Astrocyte of the cerebellum (primary cell): ENCODE measurements at places on chromosomes 1 and 21.

DNA sequence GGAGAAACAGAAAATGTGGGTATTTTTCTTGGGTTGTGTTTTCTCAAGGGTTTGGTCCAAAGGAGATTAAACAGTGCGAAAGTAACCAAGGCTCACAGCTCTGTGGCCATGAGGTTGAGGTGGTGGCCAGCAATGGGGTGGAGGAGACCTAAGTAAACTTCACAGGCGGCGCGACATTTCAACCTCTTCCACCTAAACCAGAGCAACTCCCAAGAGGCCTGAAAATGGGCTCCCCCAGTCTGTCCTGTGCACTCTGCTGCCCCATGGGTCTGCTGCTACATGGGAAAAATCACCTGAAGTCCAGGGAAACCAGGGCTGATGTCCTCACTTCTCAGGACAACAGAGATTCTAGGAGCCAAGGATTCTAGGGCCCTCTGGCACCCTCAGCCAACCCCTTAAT is 12.4 kb downstream of the CELF3 start:
- DNase-seq: no peak

GRCh38 chr21:42850866-42851391 is 28.4 kb downstream of the WDR4 start:
- no peak for DNase-seq

DNA sequence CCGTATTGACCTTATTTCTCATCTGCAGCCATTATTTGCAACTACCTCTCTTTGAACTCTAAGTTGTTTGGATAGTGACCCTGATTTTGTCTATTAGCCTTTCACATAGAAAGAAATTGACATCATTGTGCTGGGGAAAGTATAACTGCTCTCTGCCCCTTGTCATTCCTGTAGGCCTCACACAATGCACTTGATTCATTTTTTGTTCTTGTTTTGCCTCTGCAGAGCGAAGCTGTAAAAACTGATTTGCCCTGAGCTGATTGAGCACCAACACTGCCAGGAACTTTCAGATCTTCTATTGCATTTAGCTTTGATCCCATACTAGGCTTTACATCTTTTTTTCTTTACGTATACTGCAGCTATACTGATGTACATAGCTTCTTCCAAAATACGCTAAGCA is 167.2 kb upstream of the PTBP2 start:
- no peak for DNase-seq

DNA sequence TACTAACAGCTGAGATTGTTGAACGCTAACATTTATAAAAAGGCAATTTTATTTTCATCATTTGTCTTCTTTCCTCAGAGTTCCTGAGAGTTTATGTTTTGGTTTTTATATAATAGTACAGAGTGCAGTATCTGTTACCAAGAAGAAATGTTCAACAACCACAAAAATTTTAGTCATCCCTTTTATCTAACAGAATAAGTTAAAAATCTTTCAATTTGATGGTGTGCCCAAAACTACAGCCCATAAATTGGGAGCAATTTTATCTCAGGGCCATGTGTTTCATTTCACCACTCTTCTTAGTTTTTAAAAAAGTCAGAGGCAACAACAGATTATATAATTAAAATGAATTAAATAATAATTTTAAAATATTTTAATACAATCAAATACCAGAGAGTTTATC is 37.1 kb downstream of the NEXN start:
- DNase-seq: peak; percentile 37

DNA sequence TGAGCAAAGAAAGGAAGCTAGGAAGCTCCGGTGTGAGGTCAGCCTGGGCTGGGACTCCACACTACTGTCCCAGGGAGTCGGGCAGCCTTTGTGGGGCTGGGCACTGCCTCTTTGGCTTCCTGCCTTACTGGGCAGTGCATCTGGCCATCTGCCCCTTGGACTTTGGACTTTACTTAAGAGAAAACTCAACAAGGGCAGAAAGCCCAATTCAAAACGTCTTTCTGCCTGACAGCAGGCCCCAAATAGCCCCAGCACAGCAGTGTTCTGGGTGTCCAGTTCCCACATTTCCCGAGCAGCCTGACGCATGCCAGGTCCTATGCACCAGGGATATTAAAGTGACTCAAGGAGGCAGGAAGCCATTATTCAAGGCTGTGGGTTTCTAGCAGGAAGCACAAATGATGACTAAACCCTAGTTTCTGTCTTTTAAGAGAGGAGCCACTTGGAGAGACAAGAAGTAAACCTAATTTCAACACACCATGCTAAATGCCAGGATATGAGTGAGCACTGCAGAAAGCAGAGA is 37.9 kb upstream of the EDEM3 start:
- DNase-seq: peak; percentile 90

DNA sequence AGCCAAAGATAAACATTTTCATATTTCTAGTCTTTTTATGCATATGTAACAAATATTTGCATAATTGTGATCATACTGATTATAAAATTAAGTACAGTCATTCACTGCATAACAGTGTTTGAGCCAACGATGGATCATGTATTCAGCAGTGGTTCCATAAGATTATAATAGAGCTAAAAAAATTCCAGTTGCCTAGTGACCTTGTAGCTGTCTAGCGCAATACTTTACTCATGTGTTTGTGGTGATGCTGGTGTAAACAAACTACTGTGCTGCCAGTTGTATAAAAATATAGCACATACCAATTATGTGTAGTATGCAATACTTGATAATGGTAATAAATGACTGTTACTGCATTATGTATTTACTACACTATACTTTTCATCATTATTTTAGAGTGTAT is 2.1 kb upstream of the S100A10 start:
- DNase-seq: no peak

- no peak for DNase-seq
Observed at GRCh38 chr1:32406629-32407111, 12.4 kb upstream of the BSDC1 start.

DNA sequence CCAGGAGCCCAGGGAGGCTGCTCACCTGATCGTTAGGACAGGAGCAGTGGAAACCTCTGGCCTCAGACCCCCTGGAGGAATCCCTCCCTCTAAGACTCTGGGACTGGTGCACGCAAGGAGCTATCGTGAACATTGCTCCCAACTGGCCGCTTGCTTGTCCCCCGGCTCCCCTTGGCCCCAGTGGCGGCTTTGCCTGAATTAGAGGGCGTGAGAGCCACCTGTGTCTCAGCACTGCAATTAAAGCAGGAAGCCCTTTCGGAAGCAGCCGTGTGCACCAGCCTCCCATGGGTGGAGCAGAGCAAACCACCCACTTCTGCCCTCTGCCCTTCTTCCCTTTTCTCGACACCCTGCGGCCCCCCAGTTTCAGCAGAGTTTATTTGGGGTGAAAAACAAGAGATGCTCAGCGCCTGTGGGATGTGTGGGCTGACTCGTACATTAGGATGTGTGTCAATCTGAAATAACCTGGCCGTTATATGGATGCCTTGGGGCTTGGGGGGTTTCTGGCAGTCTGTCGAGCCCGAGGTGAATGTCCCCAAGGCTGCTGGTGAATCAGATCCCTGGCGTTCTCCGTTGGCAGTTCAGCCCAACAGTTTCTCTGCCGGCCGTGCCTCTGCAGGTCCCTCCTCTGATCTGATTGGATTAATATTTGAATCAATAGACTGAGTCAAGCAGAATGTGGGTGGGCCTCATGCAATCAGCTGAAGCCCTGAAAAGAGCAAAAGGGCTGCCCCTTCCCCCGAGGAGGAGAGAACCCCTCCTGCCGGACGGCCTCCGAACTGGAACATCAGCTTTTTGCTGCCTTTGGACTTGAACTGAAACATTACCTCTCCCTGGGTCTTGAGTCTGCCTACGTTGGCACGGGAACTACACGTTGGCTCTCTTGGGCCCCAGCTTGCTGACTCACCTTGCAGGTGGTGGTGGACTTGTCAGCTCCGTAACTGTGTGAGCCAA is 7.3 kb upstream of the UMODL1 start:
- no peak for DNase-seq

- no peak for DNase-seq
Observed at GRCh38 chr1:165364568-165365133, 8.1 kb upstream of the LMX1A start.

GRCh38 chr1:1730870-1731269 is 6.7 kb upstream of the CDK11A start:
- DNase-seq: no peak

DNA sequence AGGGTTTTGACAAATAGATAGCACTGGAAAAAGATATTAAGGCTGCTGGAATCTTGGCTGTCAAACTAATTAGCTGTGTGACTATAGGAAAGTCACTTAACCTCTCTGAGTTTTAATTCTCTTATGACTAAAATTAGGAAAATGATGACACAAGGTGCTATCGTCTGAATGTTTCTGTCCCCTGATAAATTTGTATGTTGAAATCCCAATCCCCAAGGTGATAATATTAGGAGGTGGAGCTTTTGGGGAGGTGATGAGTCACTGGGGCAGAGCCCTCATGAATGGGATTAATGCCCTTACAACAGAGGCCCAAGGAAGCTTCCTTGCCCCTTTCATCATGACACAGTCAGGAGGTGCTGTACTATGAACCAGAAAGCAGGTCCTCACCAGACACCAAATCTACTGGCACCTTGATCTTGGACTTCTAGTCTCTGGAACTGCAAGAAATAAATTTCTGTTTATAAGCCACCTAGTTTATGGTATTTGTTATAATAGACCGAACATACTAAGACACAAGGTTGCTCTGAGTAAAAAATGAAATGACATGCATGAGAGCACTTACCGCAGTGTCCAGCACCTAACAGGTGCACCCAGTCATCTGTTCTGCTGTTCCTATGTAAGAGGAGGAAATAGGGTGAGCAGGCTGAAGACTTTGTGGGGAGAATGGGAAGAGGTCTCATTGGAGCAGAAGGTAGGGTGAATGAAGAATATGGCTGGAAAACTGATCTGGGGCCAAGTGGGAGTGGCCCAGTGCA is 26.3 kb upstream of the DISP1 start:
- no peak for DNase-seq

DNA sequence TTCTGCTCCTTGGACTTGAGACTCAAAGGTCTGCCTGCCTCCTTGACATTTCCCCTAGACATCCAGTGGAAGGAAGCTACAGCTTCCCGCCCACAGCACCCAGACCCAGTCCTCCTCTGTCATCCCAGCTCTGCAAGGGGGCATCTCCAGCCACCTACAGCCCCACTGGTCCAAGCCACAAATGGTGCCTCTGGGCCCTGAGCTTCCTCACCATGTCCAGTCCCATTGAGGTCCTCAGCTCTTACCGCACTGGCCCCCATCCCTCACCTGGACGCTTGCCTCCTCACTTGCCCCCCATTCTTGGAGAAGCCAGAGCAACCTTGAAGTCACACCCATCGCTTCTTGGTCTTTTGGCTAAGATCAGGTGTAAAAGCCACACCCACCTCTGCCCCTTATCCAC is 13.2 kb downstream of the PODN start:
- DNase-seq: no peak

- no peak for DNase-seq
Observed at GRCh38 chr1:204337036-204337429, 22.7 kb downstream of the PLEKHA6 start.

GRCh38 chr1:212377644-212378043 is 37.0 kb downstream of the PACC1 start:
- DNase-seq: no peak

DNA sequence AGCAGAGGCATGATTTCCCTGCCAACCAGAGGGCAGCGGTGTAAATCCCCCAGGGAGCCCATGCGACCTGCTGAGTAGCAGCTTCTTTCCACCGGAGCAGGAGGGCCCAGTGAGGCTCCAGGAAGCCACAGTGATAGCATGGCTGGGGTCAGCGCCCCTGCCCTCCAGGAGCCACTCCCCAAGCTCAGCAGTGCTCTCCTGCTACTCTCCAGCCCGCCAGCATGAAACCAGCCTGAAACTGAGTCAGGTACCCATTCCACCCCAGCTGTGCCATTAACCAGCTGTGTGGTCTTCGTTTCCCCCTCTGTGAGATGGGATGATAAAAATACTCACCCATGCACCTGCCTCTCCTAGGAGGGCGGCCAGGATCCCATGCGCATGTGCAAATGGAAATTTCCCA is 123.8 kb upstream of the TMEM51 start:
- no peak for DNase-seq

- no peak for DNase-seq
Observed at GRCh38 chr1:108671143-108671542, 10.2 kb upstream of the HENMT1 start.

DNA sequence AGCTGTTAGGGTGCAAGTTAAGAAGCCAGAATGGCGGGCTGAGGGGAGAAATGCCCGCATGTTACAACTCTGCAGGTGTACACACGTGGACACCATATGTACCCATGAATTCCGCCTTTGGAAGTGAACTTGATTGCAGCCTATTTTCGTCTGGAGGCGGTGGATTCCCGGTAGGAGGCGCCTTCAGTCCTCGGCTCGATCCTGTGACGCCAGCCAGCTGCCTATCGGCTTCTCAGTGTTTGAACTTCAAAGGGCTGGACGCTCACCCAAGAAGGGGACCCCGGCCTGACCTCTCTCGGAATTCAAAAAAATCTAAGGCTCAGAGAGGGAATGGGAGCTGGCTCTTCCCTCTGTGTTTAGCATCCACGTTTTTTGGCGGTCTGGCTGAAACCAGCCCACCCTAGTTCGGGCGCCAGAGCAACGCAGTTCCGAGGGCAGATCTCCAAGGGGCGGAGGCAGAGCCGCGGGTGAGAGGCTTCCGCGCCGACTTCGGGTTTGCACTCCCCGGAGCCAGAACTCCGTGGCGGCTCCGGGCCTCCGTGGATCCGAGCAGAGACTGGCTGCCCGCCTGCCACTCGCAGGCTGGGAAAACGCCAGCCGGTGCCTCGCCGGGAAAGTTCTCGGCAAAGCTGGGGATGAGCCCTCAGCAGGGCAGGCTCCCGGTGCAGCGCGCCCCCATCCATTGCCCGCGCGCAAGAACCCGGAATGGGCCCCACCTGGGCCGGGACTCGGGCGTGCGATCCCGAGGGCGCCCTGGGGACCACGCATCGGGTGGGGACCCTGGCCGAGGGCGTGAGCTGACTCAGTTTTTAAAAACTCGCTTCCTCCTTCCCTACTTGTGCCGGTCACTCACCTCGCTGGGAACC is 996 bp upstream of the TMEM51 start:
- peak; percentile 77 for DNase-seq

- no peak for DNase-seq
Observed at GRCh38 chr1:10989095-10989494, 23.4 kb upstream of the TARDBP start.

DNA sequence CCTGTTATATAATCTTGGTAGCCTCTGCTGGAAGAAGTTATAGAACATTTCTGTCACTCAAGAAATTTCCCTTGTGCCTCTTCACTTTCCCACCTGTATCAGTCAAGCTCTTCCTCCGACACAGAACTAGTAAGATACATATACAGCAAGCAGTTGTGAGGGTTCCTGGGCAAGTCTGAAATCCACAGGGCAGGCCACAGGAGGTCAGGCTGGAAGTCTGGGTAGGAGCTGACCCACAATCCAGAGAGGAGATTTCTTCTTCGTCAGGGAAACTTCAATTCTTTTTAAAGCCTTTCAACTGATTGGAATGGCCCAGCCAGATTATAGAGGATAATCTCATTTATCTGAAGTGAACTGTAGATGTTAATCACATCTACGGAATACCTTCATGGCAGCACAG is 96.4 kb upstream of the FMN2 start:
- no peak for DNase-seq

DNA sequence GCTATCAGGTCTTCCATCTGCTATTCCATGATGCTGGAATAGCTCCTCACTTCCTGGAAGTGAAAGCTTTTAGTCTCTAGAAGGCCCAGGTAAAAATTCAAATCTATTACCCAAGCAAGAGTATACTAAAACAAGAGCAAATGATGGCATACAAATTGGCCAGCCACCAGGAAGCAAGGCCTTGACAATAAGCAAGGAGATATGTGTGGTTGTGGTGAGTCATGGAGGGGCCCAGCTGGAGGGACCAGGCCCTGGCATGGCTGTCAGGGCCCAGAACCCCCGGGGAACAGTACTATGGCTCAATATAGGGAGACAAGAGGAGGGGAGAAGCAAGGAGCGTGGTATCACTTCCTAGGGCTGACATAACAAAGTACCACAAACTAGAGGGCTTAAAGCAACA is 358.7 kb downstream of the RRAGC start:
- no peak for DNase-seq
